ENCODE measurements at places on chromosomes 12 and 14.

GRCh38 chr12:15581006-15581405 lies 208.2 kb downstream of the EPS8 start:
- H3K36me3 ChIP-seq: no peaks in the 10 kb centered on the region
- H3K27ac ChIP-seq: no peak overlapping the region
- no peak for DNase-seq
- H3K27me3 ChIP-seq: no peaks in the 10 kb centered on the region

GRCh38 chr12:90015228-90015627 lies 306.6 kb upstream of the ATP2B1 start:
- H3K36me3 ChIP-seq: no peaks in the 10 kb centered on the region
- H3K4me1 ChIP-seq: no peaks in the 10 kb centered on the region
- H3K27me3 ChIP-seq: no peaks in the 10 kb centered on the region
- no peak overlapping the region for H3K27ac ChIP-seq
- H3K4me3 ChIP-seq: no peak overlapping the region
- no peak for DNase-seq

DNA sequence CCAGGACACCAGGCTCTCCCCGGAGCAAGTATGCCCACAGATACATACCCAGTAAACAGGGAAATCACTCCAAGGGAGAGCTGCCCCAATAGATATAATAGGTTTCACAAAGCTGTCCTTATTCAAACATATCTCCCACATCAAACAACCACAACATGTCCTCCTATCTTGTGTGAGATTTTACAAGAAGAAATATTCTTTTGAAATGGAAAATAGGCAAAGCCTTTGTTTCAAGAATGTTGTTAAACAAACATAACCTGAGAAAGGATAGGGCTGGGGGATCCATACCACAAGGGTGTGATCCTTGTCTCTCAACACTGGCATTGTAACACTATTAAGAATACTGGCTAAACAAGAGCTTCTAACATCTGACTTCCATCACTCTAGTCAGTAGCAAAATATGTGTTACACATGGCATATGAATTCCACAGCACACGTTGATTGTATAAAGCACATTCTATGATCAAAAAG lies 32.9 kb downstream of the LGR5 start:
- H3K36me3 ChIP-seq: no peaks in the 10 kb centered on the region
- H3K27me3 ChIP-seq: no peaks in the 10 kb centered on the region
- peaks cover 3% of the 10 kb centered on the region for H3K4me1 ChIP-seq

- no peaks in the 10 kb centered on the region for H3K4me1 ChIP-seq
- no peak within 1 kb of the TSS for H3K4me3 ChIP-seq
- H3K27ac ChIP-seq: no peak within 1 kb of the TSS
- H3K36me3 ChIP-seq: no peaks in the 10 kb centered on the region
Measured at GRCh38 chr12:56957229-56958052, at the start of gene RDH16. RDH16 (minus strand) TSS chr12:56957608; CDS start chr12:56957462, 146 bp downstream.

DNA sequence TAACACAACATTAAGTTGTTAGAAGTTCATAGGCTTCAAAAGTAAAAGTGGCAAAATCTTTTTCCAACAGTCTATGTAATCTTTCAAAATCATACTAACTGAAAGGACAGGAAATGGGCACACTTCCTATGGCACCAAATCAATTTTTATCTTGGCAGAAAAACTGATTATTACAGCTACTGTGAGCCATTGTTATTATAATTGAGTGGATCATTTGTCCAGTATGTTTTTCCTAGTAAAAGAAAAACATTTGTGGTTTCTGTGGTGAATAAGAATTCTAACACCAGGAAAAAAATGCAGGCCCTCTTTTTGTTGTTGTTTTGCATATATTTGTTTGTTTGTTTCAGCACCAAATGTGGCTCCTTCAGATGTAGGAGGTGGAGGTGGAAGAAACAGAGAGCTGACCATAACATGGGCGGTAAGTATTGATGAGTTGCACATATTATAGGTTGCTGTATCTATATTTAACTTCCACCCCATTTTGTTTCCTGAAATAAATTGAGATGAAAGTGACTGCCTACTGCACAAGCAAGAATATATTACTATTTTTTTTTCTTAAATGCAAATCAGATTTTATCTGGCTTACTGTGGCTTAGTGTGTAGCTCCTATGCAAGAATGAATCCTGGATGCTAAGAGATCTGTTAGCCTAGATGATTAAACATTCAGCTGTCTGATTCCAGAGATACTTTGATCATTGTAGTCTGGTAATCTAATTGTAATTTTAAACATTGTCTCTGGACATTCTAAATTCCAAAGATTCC lies 174.1 kb upstream of the PDZRN4 start:
- H3K27ac ChIP-seq: no peak overlapping the region
- H3K4me3 ChIP-seq: no peak overlapping the region
- no peaks in the 10 kb centered on the region for H3K36me3 ChIP-seq
- no peaks in the 10 kb centered on the region for H3K27me3 ChIP-seq

DNA sequence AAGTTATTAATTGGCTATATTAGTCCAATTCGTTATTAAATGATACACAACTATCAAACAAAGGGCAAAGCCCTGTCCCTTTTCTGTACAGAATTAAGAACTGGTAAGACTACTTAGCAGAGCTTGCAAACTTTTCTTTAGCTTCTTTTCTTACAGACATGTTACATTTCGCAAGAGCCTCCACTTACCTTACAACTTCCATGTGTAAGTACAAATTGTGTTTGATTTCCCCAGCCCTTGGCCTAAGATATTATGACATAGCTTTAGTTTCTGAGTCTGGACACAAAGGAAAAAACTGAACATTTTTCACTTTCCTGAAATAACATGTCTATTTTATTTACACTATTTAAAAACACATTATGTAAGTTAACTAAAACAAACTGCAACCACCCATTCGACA lies 1.7 kb downstream of the ATF7 start:
- H3K4me1 ChIP-seq: peaks cover 8% of the 10 kb centered on the region
- no peak overlapping the region for H3K27ac ChIP-seq
- no peaks in the 10 kb centered on the region for H3K27me3 ChIP-seq
- no peak for DNase-seq

DNA sequence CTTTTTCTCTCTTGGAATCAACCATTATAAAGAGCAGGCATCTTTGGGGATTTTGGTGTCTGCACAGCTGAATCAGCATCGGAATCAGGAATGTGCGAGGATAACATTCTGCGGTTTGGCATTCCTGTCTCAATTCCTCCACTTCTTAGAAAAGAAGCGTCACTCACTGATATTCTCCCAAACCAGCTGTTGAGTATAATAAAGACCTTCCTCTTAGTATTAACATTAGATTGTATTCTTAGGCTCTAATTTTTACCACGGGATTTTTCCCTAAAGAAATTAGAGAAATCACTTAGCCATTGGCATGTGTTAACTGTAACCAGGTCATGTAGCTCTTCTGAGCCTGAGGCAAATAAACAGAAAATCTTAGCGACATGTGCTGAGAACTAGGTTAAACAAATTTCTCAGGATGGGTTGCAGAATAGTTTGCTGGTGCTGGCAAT lies 128.7 kb downstream of the TMX1 start:
- H3K27ac ChIP-seq: no peak overlapping the region
- H3K36me3 ChIP-seq: no peaks in the 10 kb centered on the region
- peaks cover 7% of the 10 kb centered on the region for H3K4me1 ChIP-seq
- H3K27me3 ChIP-seq: no peaks in the 10 kb centered on the region
- no peak for DNase-seq
